ENCODE measurements at places on chromosomes 7 and 10.

GRCh38 chr7:48347230-48347825, 176.1 kb downstream of the ABCA13 start:
- H3K36me3 ChIP-seq: no peaks in the 10 kb centered on the region
- H3K4me3 ChIP-seq: no peak overlapping the region
- no peaks in the 10 kb centered on the region for H3K4me1 ChIP-seq
- H3K27me3 ChIP-seq: no peaks in the 10 kb centered on the region

GRCh38 chr10:79018521-79019011, 50.2 kb upstream of the ZMIZ1 start:
- H3K4me1 ChIP-seq: peaks cover 5% of the 10 kb centered on the region
- no peak for DNase-seq
- H3K4me3 ChIP-seq: no peak overlapping the region
- no peak overlapping the region for H3K27ac ChIP-seq
- H3K36me3 ChIP-seq: no peaks in the 10 kb centered on the region
- H3K27me3 ChIP-seq: no peaks in the 10 kb centered on the region

DNA sequence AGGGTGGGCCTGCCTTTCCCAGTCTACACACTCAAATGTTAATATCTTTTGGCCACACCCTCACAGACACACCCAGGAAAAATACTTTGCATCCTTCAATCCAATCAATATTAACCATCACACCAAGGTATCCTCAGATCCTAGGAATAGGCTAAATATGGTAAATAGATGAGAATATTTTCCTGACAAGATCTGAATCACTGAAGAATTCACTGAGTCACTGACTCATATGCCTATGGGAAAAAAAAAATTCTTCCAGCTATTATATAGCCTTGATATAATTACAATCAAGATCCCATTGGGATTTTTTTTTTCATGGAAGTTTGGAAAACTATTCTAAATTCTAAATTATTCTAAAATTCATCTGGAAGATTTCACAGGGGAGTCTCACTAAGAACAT, 65.8 kb downstream of the INHBA start:
- H3K4me3 ChIP-seq: no peak overlapping the region
- H3K36me3 ChIP-seq: no peaks in the 10 kb centered on the region
- no peaks in the 10 kb centered on the region for H3K27me3 ChIP-seq
- no peak for DNase-seq
- no peaks in the 10 kb centered on the region for H3K4me1 ChIP-seq
- no peak overlapping the region for H3K27ac ChIP-seq

- no peaks in the 10 kb centered on the region for H3K36me3 ChIP-seq
- H3K4me1 ChIP-seq: no peaks in the 10 kb centered on the region
- H3K27me3 ChIP-seq: no peaks in the 10 kb centered on the region
- no peak overlapping the region for H3K27ac ChIP-seq
- H3K4me3 ChIP-seq: no peak overlapping the region
Measured at GRCh38 chr10:17984056-17984455, 32.3 kb downstream of the SLC39A12 start.

DNA sequence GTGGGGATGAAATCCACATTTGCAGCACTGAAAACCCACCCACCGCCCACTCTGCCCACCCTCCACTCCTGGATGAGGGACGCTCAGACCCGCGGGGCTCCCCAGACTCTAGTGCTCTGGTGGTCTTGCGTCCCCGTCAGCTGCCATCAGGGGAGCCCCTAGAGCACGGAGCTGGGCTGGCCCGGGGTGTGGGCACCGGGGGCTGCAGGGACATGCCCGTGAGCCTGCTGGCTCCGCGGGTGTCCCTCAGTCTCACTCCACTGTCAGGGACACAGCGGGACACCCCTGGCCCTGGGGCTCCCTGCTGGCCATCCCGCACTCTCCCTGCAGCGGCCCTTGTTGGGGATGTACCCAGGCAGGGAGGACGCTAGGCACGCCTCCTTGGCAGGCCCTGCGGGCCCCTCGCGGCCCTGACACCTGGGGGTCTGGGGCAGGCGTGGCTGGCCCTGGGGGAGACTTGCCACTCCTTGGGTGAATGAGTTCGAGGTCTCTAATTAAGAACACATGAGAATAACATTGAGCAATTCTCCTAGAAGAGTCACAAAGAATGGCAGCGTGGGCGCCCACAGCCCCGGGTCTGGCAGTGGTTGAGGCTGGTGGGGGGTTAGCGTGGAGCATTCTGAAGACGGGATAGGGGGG, 64.2 kb downstream of the CFAP46 start:
- DNase-seq: no peak
- H3K4me1 ChIP-seq: no peaks in the 10 kb centered on the region
- peaks cover 23% of the 10 kb centered on the region for H3K27me3 ChIP-seq

- no peak for DNase-seq
- H3K36me3 ChIP-seq: peaks cover 46% of the 10 kb centered on the region
- no peak overlapping the region for H3K4me3 ChIP-seq
- peaks cover 4% of the 10 kb centered on the region for H3K4me1 ChIP-seq
- no peak overlapping the region for H3K27ac ChIP-seq
- H3K27me3 ChIP-seq: no peaks in the 10 kb centered on the region
Measured at GRCh38 chr7:128755075-128755818, 16.1 kb downstream of the CALU start.

GRCh38 chr10:17348501-17349349, 105.7 kb downstream of the ST8SIA6 start:
- no peaks in the 10 kb centered on the region for H3K4me1 ChIP-seq
- no peaks in the 10 kb centered on the region for H3K36me3 ChIP-seq
- H3K27me3 ChIP-seq: peaks cover 6% of the 10 kb centered on the region
- no peak for DNase-seq
- H3K27ac ChIP-seq: no peak overlapping the region

DNA sequence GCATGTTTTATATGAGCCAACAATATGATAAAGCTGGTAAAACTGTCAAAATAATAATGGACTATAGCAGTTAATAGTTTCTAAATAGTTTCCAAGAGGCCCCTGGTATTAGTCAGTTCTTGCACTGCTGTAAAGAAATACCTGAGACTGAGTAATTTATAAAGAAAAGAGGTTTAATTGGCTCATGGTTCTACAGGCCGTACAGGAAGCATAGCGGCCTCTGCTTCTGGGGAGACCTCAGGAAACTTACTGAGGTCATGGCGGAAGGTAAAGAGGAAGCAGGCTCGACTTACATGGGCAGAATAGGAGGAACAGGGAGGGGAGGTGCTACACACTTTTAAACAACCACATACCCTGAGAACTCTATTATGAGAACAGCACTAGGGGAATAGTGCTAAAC, 104.6 kb downstream of the PPP1R9A start:
- no peak overlapping the region for H3K27ac ChIP-seq
- no peaks in the 10 kb centered on the region for H3K4me1 ChIP-seq
- no peaks in the 10 kb centered on the region for H3K27me3 ChIP-seq
- no peak for DNase-seq
- H3K36me3 ChIP-seq: no peaks in the 10 kb centered on the region
- H3K4me3 ChIP-seq: no peak overlapping the region

- H3K4me1 ChIP-seq: peaks cover 3% of the 10 kb centered on the region
- no peak for DNase-seq
- H3K36me3 ChIP-seq: no peaks in the 10 kb centered on the region
- no peak overlapping the region for H3K4me3 ChIP-seq
- no peak overlapping the region for H3K27ac ChIP-seq
Measured at GRCh38 chr10:95314192-95314918, 23.6 kb upstream of the PDLIM1 start.

DNA sequence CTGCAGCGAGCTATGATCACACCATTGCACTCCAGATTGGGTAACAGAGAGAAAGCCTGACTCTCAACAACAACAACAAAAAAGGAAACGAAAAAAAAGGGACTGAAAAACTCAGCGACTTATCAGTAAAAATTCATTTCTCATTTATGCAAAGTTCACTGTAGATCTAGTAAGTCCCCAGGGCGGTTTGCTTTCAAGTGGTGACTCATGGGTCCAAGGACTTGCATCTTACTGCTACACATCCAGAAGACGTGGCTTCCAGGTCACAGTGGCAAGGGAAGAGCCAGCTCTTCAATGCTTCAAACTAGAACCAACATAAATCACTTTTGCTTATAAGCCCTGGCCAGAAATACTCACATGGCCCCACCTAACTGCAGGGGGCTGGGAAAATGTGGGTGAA, 178.3 kb upstream of the AUTS2 start:
- no peaks in the 10 kb centered on the region for H3K36me3 ChIP-seq
- peaks cover 3% of the 10 kb centered on the region for H3K4me1 ChIP-seq
- no peak for DNase-seq
- H3K27me3 ChIP-seq: no peaks in the 10 kb centered on the region

DNA sequence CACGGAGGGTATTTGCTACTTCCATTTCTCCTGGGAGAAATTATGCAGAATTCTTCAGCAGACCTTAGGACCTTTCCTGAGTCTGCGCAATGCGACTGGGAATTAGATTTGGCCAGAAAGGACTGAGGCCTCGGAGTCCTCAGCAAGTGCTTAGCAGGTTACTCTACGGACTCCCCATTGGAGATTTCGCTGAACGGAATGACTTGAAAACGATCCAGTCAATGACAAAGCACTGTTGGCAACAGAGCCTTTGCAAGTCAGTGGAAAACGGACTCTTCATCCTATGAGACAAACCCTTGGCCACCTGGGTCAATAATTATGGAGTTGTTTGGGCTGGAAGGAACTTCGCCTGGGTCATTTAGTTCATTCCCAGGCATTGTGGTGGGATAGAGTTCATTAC, 107.4 kb downstream of the FAM204A start:
- no peak overlapping the region for H3K4me3 ChIP-seq
- no peaks in the 10 kb centered on the region for H3K4me1 ChIP-seq
- H3K27ac ChIP-seq: no peak overlapping the region
- no peaks in the 10 kb centered on the region for H3K36me3 ChIP-seq
- peaks cover 10% of the 10 kb centered on the region for H3K27me3 ChIP-seq

DNA sequence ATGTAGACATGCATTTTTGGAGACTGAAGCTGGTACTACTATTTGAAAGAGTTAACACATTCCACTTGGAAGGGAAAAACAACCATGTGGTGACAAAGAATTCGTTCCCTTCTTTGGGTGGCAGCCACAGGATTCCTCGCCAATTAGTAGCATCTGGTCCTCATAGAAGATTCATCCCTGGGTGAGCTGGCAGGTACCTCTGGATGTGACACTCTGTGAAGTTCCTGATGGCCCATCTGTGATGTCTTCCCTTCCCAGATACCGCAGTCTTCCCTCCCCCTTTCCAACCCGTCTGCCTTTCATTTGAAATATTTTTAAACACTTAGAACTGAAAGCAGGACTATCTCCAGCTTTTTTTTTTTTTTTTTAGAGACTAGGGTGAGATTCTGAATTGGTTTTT, 569.5 kb downstream of the TYW1 start:
- H3K4me3 ChIP-seq: no peak overlapping the region
- no peaks in the 10 kb centered on the region for H3K4me1 ChIP-seq
- peaks cover 3% of the 10 kb centered on the region for H3K27me3 ChIP-seq

GRCh38 chr7:72492461-72493065, 80.4 kb upstream of the CALN1 start:
- no peak for DNase-seq
- H3K4me1 ChIP-seq: no peaks in the 10 kb centered on the region
- no peak overlapping the region for H3K4me3 ChIP-seq
- H3K27me3 ChIP-seq: no peaks in the 10 kb centered on the region

GRCh38 chr7:105822806-105823205, 53.6 kb downstream of the ATXN7L1 start:
- no peak for DNase-seq
- no peaks in the 10 kb centered on the region for H3K27me3 ChIP-seq
- H3K36me3 ChIP-seq: peaks cover 4% of the 10 kb centered on the region
- H3K4me1 ChIP-seq: peaks cover 14% of the 10 kb centered on the region

DNA sequence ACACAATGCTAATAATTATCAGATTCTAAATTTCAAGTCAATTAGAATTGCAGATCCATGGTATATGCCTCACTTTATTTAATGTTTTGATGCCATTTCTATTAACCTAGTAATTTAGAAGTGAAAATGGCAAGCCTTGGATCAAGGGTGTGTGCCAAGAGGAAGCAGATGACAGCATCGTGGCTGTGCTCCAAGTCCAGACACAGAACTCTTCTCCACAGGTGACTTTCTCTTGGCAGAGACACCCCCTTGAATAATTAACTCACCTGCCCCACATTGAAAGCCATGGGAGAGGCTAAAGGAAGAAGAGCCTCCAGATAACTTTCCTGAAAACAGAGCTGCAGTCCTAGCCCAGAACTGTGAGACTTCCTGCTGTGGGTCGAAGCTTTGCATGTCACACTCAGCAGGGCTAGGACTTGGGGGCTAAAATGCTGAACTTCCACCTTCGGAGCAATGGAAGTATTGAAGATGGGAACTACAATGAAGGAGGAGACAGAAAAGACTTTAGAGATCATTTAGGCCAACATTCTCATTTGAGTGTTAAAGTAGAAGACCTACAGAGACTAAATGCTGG, 996 bp upstream of the C10orf90 start:
- no peak overlapping the region for H3K4me3 ChIP-seq
- H3K36me3 ChIP-seq: no peaks in the 10 kb centered on the region
- DNase-seq: no peak

- no peaks in the 10 kb centered on the region for H3K4me1 ChIP-seq
- H3K27ac ChIP-seq: no peak overlapping the region
- H3K36me3 ChIP-seq: no peaks in the 10 kb centered on the region
- DNase-seq: no peak
Measured at GRCh38 chr7:94111009-94111408, 106.9 kb upstream of the BET1 start.

- no peak for DNase-seq
- H3K4me3 ChIP-seq: peak overlapping the region; percentile 98
- no peaks in the 10 kb centered on the region for H3K27me3 ChIP-seq
- peak overlapping the region; percentile 98 for H3K27ac ChIP-seq
Measured at GRCh38 chr10:32445036-32445435, 904 bp upstream of the CCDC7 start.

DNA sequence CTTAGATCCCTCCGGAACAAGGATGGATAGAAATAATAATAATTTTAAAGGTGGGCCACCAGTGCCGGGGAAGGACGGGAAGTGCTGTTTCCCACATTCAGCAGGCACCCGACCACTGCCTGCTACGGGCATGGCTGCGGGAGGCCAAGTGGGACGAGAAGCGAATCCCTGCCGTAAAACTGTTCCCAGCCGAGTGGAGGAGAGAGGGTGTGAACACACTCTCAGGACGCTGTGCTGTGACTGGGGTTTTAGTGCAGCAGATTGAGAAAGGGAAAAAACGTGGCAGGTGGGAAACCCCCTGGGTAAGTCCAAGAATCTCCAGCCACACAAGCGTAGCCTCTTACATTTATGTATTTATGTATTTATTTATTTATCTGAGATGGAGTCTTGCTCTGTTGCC, 158.8 kb downstream of the DNAJB6 start:
- no peak overlapping the region for H3K4me3 ChIP-seq
- peaks cover 11% of the 10 kb centered on the region for H3K36me3 ChIP-seq
- H3K27me3 ChIP-seq: peaks cover 19% of the 10 kb centered on the region
- peak; percentile 43 for DNase-seq
- H3K4me1 ChIP-seq: peaks cover 52% of the 10 kb centered on the region
- H3K27ac ChIP-seq: peak overlapping the region; percentile 53

GRCh38 chr10:89503151-89503550, 32.2 kb downstream of the SLC16A12 start:
- H3K4me1 ChIP-seq: peaks cover 11% of the 10 kb centered on the region
- no peak for DNase-seq
- H3K27me3 ChIP-seq: peaks cover 2% of the 10 kb centered on the region
- no peak overlapping the region for H3K4me3 ChIP-seq
- H3K36me3 ChIP-seq: no peaks in the 10 kb centered on the region

- H3K4me1 ChIP-seq: peaks cover 2% of the 10 kb centered on the region
- no peaks in the 10 kb centered on the region for H3K36me3 ChIP-seq
- H3K27me3 ChIP-seq: peaks cover 7% of the 10 kb centered on the region
- H3K4me3 ChIP-seq: no peak overlapping the region
- no peak overlapping the region for H3K27ac ChIP-seq
Measured at GRCh38 chr10:23648618-23649017, 209.7 kb downstream of the OTUD1 start.

- no peak overlapping the region for H3K4me3 ChIP-seq
- peaks cover 7% of the 10 kb centered on the region for H3K27me3 ChIP-seq
- DNase-seq: no peak
Measured at GRCh38 chr10:70588859-70589570, 13.5 kb downstream of the PRF1 start.

All from activated naive CD8-positive, alpha-beta T cell treated with anti-CD3 and anti-CD28 coated beads, Interleukin-2, amount 50 U/mL, for 24 hours (primary cell).